ENCODE measurements at places on chromosomes 16 and 17.

DNA sequence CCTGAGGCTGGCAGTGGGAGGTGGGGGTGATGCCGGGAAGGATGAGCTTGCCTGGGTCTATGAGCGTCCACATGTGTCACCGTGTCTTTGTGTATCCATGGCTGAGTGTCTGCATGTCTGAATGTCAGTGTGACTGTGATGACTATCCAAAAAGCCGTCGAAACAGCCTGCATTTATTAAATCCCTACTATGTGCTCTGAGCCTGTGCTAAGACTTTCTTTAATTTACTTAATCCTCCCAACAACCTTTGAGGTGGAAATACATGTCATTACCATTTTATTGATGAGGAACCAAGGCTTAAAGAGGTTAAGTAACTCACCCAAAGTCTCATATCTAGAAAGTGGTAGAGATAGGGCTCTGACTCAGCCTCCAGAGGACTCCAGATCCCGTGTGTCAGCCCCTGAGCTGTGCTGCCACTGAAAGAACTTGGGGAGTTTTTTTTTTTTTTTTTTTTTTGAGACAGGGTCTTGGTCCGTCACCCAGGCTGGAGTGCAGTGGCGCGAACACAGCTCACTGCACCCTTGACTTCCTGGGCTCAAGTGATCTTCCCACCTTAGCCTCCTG is 20.0 kb downstream of the ARHGAP23 start:
- peak; percentile 61 for DNase-seq

DNA sequence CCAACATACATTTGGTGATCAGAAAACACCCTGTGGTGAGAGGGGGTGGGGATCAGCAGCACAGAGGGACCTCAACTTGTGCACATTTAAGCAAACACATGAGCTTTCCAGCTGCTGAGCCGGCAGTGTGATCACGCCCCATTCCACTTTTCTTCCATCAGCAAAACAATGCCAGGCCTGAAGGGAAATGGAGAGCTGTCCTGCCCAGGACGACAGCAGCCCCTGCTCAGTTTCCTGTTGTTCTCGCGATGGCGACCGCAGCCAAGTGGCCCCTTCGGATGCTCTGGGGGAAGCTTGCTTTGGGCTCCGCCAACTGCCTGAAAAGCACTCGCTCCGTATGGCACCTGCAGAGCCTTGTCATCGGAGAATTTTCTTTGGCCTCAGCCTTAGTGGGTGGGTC is 272.3 kb downstream of the FOXL1 start:
- DNase-seq, result no peak

DNA sequence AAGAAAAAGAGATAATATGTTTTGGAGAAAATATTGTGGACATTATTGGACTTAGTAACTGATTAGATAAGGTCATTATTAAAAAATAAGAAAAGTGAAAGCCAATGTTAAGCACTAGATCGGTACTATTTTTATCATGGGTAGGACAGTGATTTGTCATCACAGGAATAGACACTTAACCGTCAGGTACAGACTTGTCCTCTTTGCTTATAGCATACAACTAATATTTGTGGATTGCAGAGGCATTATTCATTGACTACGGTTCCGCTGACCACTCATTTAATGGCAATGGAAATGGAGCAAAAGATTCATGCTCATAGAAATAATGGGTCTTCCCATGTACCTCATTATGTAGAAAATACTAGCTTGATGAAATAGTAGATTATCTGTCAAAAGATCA is 596.3 kb upstream of the CA10 start:
- DNase-seq, result no peak

- DNase-seq, result no peak
Measured at GRCh38 chr17:74211912-74212208, 1.5 kb upstream of the TTYH2 start.

GRCh38 chr16:35102780-35103403 is 1643.5 kb downstream of the TP53TG3F start:
- DNase-seq, result no peak

DNA sequence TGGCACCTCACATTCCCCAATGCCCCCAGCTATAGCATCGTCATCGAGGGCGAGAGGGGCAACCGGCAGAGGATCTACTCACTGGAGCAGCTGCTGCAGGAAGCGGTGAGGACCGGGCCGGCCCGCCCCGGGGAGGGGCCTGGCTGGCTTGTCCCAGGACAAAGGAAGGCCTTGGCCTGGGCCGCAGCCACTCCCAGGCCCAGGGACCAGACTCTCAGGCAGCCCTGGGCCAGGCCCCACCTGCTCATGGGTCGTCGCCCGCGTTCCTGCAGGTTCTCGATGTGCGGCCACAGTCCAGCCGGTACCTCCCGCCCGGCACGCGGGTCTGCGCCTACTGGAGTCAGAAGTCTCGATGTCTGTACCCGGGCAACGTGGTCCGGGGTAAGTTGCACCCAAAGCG is 53.4 kb downstream of the ACTG1 start:
- DNase-seq, result no peak

Measured in M059J (cell line).